ENCODE measurements at places on chromosomes 1 and 21.

- no peak for DNase-seq
Measured at GRCh38 chr1:35642471-35642955, 1.2 kb upstream of the PSMB2 start.

DNA sequence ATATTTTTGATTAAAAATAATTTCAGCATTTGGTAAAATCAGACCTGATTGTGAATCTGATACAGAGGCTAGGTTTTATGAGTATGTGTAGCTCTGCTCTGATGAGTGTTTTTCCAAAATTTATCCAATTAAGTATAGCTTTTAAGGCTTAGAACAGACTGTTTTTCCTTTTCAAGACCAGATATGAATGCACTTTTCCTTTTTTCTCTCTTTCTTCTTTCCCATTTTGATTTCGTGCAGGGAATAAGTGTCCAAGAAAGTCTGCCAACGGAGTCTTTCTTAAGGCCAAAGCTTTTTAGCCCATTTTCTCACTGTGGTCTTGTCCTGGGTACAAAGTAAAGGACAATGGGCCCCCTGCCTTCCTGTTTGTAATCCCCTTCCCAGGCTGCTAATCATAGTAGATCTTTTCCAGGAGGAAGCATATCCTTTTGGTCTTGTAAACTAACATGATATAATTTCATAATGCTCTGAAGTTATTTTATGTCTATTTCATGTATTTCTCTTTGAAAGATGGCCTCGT lies 2.9 kb downstream of the KIF1B start:
- no peak for DNase-seq

GRCh38 chr1:44994309-44994898 lies 8.0 kb upstream of the EIF2B3 start:
- no peak for DNase-seq

DNA sequence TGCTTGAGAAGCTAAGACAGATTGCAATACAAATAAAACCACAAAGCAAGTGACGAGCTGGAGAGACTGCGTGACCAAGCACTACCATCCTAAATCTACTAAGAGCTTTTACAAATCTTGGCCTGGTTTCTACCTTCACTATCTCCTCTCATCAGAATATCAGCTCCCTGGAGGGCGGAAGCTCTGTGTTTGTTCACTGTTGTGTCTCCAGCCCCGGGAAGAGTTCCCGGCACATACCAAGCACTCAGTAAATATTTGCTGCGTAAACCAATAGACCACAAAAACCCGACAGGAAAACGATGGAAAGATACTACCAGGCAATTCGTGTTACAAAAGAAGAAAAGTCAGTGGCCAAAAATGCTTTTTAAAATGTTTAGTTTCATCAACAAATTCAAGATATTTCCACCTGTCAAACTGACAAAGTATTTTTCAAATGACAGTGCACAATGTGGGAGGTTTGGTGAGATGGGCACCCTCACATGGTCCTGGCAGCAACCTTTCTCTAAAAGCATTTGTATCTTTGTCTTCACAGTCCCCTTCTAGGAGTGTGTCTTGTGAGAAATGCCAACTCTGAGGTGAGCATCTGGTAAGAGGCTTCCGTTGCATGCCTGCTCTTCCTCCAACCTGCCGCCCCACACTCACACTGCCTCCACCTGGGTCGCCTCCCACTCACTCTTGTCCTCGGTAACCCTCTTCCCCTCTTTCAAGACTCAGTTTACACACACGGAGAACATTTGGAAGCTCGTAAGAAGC lies 34.7 kb downstream of the SLC1A7 start:
- no peak for DNase-seq

DNA sequence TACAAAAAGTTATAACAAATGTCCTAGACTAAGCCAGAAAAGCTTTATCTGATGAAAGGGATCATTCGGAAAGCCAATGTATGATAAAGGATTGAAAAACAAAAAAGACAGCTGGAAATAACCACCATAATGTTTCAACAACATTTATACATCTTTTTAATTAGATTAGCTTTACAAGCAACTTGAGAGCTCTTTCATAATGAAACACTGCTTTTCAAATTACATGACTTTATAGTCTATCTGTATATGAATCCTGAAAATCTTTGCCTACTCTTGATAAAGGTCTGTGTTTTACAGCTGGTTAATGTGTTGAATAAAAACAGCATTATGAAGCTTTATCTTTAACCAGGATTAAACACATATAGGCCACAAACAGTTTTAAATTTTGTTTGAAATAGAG lies 25.5 kb downstream of the SPRTN start:
- no peak for DNase-seq

DNA sequence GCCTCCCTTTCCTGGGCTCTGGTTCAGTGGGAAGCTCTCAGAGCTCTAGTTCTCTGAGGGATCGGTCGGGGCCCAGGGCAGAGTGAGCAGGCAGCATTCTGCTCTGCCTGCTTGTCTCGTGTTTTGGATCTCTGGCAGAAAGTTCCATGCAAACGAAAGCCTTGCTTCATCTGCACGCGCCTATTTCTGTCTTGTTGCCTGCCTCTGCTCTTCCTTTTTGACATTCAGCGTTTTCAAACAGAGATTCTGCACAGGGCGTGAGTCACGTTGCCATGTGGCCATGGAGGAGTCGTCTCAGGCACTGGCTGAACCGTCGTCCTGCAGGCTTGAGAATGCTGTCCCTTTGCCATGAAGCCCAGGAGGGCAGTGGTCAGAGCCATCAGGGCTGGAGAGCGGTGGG lies 20.3 kb downstream of the AJAP1 start:
- DNase-seq: no peak

DNA sequence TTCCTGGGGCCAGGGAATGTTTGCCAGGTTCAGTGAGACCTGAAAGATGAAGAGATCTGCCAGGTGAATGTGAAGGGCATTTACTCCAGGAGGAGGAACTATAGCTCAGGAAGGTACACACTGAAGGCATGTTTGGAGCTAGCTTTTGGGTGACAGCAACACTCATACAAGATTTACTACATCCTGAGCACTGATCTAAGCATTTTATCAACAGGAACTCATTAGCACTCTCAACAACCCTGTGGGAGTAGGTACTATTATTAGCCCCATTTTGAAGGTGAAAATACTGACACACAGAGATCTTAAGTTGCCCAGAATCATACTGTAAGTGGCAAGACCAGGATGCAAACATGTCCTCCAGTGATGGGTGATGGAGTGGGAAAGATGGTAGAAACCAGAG lies 6.7 kb downstream of the GADD45A start:
- DNase-seq: no peak

GRCh38 chr1:209697126-209697525 lies 7.5 kb upstream of the HSD11B1 start:
- DNase-seq: no peak

DNA sequence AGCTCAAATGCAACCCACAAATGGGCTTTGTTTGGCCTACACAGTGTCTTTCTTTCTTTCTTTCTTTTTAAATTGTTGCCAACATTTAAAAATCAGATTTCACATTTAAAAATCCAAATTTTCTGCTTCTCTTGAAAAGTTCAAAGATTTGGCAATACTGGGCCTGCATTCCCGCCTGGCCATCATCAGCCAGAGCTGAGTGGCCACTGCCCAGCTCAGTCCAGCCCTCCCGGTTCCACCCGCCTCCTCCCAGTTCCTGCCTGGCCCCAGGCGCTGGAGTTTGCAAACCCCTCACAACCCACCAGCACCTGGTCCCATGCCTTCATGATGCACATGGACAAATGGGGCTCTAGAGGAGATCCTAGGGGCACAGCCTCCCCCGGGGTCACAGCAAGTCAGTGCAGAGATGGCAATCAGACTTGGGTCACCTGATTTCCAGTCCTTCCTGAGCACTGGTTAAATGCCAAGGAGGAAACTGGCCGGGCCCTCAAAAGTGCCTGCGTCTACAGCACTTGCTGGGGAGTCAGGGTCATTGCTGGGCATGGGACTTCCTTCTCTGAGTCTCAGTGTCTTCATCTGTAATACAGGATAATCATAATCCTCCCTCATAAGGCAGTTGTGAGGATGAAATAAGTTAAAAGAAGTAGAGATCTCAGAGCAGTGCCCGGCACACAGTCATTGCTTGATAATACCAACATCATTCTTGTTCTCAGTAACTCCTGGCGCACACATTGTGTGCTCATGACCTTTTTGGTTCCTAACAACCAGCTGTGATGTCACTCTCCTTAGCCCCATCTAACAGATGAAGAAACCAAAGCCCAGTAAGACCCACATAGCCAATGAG lies 41.0 kb upstream of the LAPTM5 start:
- DNase-seq: no peak

GRCh38 chr21:33289199-33289819 lies 23.1 kb downstream of the IL10RB start:
- no peak for DNase-seq

- DNase-seq: no peak
Measured at GRCh38 chr1:40860706-40861223, 1.4 kb downstream of the CITED4 start.

GRCh38 chr1:183034682-183035081 lies 11.5 kb downstream of the LAMC1 start:
- no peak for DNase-seq

DNA sequence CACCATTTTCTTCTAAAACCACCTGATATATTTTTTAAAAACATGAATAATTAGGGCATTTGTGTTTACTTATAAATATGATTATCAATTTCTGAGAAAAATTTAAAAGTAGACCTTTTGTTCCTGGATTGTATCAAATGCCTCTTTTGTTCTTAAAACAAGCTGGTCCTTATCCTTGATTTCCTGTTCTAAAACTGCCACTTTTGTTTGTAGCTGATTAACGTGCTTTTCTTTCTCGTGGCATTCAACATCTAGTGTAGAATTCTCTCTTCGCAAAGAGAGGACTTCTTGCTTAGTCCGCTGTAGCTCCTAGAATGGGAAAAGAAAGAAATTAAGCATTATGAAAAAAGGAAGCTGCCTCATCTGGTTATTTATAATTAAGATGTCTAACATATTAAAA lies 25.0 kb downstream of the SASS6 start:
- DNase-seq: no peak

DNA sequence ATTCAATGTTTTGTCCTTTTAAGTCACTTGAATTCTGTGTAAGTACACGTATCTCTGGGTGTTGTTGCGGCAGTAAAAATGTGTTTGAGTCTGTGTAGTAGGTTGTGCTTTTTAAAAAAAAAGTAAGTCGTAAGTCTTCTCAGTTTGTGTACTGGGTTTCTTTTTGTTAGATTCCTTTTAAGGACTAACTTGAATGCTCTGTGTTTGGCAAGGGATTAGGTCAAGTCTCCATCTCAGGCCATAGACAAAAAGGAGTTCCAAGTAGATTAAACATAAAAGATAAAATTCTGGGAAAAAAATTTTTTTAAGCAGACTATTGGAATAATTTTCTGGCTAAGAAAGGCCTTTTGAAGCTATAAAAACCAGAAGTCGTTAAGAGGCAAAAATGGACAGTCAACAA lies 113.1 kb downstream of the ATP5PO start:
- no peak for DNase-seq

GRCh38 chr1:2150801-2151200 lies 43.8 kb downstream of the FAAP20 start:
- DNase-seq: no peak

- no peak for DNase-seq
Measured at GRCh38 chr1:172699111-172699510, 40.2 kb downstream of the FASLG start.

DNA sequence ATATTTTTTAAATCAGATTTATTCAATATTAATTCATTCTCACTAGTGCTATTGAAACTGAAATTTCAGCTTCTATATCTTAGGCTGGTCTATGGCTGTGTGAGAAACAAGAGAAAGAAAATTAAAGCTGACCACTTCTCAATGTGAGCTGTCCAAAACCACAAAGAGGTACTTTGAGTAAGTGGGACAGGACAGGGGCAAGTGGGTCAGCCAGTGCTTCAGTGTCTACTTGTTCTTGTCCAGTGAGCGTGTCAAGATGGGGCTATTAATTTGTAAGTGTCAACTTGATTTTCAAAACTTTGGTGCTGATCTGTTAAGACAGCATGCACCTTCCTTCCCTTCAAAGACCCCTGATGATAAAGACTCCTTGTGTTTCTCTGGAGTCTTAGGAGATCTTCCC lies 533.9 kb downstream of the PLPP3 start:
- DNase-seq: no peak

GRCh38 chr1:52592637-52593323 lies 9.4 kb upstream of the GPX7 start:
- DNase-seq: no peak

DNA sequence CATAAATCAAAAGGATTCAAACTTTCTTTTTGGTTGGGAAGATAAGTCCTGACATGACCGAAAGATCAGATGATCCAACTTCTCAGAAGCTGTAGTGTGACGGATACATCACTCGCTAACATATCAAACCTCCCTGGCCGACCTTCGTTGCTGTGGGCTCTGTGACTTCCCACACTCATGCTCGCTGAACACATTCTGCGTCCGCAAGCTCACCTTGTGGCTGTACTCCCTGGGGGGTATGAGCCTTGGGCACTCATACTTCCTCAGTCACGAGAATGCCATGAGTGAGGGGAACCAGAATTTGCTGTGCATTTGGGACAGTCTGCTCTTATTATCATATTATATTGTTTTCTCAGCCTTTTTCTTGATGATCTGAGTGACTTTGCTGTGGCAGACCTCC lies 105.4 kb downstream of the RWDD3 start:
- no peak for DNase-seq

DNA sequence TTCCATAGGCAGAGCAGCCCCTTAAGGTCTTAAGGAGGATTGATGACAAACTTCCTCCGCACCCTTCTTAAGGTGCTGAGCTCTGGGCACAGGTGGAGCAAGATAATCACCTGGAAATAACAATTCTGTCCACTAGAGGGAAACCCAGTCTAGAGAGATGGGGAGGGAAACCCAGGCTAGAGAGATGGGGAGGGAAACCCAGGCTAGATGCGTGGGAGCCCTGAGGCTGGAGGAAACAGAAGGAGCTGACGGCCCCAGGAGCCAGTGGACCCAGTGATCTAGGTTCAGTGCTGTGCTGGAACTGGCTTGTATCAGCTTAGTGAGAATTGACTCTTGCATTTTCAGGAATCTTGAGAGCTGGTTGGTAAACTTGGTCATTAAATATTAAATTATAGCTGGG lies 17.8 kb upstream of the MYCL start:
- no peak for DNase-seq

GRCh38 chr1:237858992-237859391 lies 31.7 kb downstream of the ZP4 start:
- no peak for DNase-seq

GRCh38 chr1:152533327-152533938 lies 19.2 kb downstream of the CRCT1 start:
- no peak for DNase-seq

DNA sequence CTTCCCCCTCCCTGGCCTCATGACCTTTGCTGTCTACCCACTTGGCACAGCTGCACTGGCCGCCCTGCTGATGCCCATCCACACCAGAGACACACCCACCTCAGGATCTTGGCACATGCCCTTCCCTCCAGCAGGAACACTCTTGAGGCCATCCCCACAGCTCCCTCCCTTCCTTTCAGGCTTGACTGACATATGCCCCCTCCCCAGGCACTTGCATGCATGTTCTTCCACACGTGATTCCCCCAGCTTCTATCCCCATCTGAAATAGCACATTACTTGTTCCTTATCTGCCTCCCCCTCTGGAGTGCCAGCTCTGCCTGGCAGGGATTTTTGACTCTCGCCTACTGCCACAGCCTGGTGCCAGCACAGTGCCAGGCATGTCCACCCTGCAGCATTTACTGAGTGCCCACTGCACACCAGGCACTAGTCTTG lies 98.5 kb upstream of the SLC25A33 start:
- DNase-seq: no peak
